ENCODE measurements at places on chromosomes 3 and 15.

DNA sequence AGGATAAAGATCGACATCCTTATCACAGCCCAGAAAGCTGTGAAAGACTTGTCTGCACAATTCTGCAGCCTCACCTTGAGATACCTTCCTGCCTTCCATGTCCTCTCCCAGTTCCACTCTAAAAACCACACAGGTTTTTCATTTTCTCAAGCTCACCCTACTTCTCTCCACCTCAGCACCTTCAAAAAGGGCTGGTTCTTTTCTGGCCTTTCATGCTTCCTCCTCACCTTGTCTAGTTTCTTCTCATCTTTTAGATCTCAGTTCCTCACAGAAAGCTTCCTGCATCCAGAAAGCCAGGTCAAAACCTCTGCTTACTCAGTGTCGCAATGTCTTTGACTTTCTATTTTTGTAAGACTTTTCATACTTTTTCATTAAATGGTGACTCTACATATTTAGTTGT lies 140.2 kb upstream of the STT3B start:
- no peak for DNase-seq

DNA sequence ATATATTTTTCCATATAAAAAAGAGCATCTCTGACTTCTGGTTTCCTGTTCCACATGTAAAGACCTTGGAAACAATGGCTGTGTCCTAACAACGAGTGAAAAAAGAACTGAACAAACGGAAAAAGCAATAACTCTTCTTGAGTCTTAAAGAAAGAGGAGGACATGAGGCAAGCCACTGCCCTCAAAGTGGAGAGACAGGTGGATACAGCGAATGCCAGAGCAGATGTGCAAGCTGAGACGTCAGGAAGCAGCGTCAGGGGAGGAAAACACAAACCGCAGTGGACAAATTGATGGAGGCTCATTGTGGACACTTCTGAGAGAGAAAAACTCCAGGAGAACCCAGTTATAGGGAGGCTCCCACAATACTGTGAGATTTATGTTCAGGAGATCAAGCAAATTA lies 208.0 kb upstream of the MME start:
- no peak for DNase-seq

- DNase-seq = no peak
Measured at GRCh38 chr15:82040862-82041261, 5.0 kb downstream of the MEX3B start.

DNA sequence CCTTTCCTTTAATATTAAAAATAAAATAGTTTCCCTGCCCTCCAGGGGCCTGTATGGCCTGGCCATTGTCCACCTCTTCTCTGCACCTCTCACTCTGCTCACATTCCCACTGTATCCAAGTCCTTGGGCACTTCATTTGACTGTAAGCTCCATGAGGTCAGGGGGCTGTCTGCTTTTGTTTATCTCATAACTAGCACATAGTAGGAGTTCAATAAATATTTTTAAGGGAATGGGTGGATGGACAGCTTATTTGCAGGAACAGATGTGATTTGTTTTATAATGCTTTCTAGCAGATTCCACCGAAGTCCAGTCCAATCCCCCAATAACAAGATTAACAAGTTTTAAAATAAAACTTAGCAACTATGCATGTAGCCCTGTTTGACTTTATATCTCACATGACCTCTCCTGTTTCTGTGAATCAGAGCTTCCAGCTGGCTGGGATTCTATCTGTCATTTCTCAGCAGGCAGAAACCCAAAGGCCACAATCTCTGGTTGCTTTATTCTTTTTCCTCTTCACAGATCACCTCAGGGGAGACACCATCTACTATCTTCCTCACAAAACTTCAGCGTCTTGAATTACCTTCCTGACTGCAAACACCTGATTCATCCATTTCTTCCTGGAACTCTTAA lies 123.0 kb upstream of the NR2F2 start:
- DNase-seq = no peak

DNA sequence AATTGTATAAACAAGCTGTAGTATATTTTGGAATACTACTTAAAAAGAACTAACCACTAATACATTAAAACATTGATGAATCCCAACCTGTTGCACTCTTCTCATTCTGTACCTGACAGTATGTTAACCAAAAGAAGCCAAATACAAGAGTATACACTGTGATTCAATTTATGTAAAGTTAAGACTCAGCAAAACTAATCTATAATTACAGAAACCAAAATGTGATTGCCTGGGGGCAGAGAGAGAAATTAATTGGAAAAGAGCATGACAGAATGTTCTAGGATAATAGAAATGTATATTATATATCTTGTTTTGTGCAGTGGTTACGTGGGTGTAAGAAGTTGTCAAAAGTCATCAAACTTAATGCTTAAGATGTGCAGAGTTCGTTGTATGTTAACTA lies 31.1 kb downstream of the PIK3CA start:
- no peak for DNase-seq

GRCh38 chr3:173846584-173846983 lies 449.0 kb downstream of the NLGN1 start:
- no peak for DNase-seq

DNA sequence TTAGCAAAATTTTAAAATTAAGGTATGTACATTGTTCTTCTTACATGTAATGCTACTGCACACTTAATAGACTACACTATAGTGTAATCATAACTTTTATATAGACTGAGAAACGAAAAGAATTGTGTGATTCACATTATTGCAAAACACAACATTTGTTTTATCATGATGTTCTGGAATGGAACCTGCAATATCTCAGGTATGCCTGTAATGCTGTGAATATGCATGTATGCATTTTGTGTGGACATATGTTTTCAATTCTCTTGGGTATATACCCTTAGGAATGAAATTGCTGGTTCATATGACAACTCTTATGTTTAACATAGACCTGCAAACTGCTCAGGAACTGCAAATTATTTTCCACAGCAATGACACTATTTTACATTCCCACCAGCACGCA lies 38.6 kb upstream of the TJP1 start:
- no peak for DNase-seq

Measured in activated effector memory CD4-positive, alpha-beta T cell treated with anti-CD3 and anti-CD28 coated beads, Interleukin-2, amount 50 U/mL, for 16 hours (primary cell).